ENCODE measurements at places on chromosomes 11 and 22.
A peak's percentile ranks its signal among the peaks of the same experiment; 100 is the strongest.

DNA sequence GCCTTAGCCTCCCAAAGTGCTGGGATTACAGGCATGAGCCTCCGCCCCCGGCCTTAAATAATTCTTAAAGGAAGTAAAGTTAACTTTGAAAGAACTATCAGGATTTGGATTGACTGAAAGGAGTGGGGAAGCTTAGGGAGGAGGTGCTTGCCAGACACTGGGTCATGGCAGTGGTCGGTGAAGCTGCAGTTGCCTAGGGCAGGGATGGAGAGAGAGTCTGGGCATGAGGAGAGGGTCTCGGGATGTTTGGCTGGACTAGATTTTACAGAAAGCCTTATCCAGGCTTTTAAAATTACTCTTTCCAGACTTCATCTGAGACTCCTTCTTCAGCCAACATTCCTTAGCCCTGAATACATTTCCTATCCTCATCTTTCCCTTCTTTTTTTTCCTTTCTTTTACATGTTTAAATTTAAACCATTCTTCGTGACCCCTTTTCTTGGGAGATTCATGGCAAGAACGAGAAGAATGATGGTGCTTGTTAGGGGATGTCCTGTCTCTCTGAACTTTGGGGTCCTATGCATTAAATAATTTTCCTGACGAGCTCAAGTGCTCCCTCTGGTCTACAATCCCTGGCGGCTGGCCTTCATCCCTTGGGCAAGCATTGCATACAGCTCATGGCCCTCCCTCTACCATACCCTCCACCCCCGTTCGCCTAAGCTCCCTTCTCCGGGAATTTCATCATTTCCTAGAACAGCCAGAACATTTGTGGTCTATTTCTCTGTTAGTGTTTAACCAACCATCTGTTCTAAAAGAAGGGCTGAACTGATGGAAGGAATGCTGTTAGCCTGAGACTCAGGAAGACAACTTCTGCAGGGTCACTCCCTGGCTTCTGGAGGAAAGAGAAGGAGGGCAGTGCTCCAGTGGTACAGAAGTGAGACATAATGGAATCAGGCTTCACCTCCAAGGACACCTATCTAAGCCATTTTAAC, at the start of gene NNMT:
Gene NNMT (plus strand): TSS at position 724 of the 929 bp plus-strand sequence. CDS start 158 bp downstream, at position 882.
- no peak for DNase-seq

- DNase-seq, result no peak
Observed at GRCh38 chr11:117882311-117882905, 6.0 kb upstream of the FXYD6 start.

GRCh38 chr11:21634491-21634890, 558.4 kb upstream of the ANO5 start:
- no peak for DNase-seq

- DNase-seq, result no peak
Observed at GRCh38 chr22:29798801-29799200, 31.6 kb downstream of the UQCR10 start.

- DNase-seq, result no peak
Observed at GRCh38 chr22:19402642-19403191, 28.8 kb downstream of the HIRA start.

GRCh38 chr22:43006016-43006505, 8.9 kb downstream of the PACSIN2 start:
- no peak for DNase-seq

DNA sequence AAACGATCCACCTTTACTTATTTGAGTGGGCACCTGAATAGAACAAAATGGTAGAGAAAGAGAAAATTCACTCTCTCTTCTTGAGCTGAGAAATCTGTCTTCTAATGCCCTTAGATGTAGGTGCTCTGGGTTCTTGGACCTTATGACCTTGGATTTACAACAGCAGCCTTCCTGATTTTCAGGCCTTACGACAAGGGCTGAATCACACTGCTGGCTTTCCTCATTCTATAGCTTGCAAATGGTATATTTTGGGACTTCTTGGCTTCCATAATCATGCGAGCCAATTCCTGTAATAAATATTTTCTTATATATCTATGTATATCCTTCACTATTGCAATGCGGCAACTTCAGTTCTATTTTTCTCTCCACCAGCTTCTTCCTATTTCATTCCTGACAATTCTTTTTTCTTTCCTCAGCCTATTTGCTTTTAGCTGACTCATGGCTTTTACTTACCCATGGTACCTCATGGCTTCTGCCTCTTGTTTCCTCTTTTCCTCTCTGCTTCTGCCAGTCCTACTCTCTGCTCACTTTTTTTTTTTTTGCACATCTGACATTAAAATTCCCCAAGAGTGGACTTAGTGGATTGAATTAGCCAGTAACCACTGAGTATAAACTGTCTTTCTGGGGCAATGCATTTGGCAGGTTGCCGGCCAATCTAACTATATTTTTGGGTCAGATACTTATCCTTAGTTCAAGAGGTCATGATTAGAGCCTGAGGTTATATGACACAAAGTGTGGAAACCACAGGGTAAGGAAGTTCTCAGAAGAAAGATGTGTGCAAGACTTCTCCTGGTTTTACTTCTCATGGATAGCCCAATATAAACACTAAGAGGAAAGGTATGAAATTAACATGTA, 359.5 kb downstream of the TMEM135 start:
- DNase-seq, result no peak

GRCh38 chr11:105100206-105100605, 39.4 kb downstream of the CARD18 start:
- no peak for DNase-seq

DNA sequence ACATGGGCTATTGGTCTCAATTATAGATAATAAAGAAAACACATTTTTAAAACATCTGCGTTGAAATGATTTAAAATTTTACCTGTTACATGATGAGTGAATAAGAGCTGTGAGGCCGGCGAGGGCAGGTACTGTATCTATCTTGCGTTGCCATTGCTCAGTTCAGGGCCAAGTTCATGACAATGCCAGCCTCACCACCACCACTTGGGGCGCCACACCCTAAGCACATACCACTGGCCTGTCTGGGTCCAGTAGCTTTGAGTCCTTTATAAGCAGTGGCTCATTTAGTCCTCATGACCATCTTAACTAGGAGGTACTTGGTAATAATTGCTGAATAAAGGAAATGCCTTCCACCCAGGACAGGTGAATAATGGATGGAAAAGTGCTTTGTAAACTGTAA, 14.5 kb upstream of the MB start:
- peak; percentile 28 for DNase-seq

DNA sequence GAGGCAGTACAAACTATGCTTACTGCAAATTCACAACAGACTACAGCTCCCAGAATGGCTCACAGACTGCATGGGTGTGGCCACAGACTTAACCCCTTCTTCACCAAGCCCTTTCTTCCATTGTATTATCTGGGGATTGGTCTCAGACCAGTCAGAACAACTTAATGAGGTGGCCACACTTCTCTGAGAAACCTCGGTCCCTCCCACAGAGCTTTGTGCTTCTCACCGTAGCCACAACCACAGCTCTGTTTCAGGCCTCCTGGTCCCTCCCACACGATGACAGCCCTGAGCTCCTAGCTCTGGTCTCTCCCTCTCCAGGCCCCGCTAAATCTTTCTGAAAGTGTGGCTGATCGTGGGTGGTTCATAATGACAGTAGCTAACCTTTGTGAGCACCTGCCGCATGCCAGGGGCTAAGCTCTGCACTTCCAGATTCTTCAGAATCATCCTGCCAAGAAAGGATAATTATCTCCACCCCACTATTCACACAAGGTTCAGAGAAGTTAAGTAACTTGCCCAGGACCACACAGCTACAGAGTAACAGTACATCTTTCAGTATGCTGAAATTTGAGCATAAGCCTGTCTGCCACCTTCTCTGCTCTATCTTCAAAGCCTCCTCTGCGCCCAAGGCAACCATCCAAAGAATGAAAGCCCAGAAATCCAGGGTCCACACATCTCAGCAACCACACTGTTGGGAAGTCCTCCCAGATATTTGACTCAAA, 5.4 kb downstream of the PDE2A start:
- peak; percentile 39 for DNase-seq

DNA sequence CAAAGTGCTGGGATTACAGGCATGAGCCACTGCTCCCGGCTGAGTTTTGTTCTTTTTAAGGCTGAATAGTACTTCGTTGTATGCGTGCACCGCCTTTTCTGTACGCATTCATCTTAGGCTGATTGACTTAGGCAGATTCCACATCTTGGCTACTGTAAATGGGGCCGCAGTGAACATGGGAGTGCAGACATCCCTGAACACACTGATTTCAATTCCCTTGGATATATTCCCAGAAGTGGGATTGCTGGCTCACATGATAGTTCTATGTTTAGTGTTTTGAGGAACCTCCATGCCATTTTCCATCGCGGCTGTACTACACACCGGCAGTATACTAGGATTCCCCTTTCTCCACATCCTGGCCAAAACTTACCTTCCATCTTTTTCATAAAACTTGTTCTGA, 10.4 kb upstream of the ZNF74 start:
- no peak for DNase-seq

GRCh38 chr11:119832202-119832935, 103.4 kb upstream of the NECTIN1 start:
- no peak for DNase-seq

DNA sequence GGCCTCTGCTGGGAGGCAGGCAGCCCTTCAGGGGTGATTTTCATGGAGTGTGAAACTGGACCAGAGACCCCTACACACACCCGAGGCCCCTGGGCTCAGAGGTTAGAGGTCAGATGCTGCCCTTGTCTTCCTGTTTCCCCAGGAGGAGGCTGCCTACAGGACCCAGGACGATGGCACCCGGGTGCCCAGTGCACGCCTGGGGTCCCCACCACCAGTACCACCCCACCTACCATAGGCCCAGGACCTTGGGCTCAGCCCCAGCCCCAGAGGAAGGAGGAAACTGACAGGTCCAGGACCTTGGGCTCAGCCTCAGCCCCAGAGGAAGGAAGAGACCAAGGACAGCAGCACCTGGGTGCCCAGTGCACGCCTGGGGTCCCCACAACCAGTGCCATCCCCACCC, 79.2 kb downstream of the BRD1 start:
- DNase-seq, result no peak

DNA sequence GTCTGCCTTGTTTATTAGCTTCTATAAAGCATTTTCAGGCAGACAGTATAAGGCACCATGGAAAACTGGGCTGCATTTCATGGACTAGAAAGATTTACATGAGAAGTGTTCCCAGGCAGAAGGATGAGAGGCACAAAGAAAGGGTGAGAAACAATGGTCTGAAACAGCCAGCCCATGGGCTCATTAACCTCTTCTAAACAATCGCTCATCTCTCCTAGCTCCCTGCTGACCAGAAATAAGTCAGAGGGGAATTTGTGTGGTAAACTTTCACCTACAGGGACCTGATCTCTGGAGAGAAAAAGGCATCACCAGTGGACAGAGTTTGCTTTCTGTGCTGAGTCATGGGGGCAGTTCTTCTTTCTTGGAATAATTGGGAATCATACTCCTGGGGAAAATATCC, 51.8 kb upstream of the KIRREL3 start:
- DNase-seq, result no peak

GRCh38 chr22:26552466-26552865, 37.5 kb downstream of the TPST2 start:
- no peak for DNase-seq

GRCh38 chr22:44711690-44712555, 9.9 kb downstream of the PRR5 start:
- no peak for DNase-seq

GRCh38 chr11:34977089-34977912, 60.9 kb downstream of the PDHX start:
- DNase-seq, result peak; percentile 82

GRCh38 chr11:93498641-93499040, 44.5 kb downstream of the SMCO4 start:
- DNase-seq, result peak; percentile 5

- DNase-seq, result no peak
Observed at GRCh38 chr11:68658097-68658496, 26.2 kb upstream of the GAL start.

- DNase-seq, result no peak
Observed at GRCh38 chr11:1831338-1832210, 3.2 kb upstream of the SYT8 start.

GRCh38 chr11:73520353-73521061, 77.4 kb downstream of the FAM168A start:
- DNase-seq, result peak; percentile 31

DNA sequence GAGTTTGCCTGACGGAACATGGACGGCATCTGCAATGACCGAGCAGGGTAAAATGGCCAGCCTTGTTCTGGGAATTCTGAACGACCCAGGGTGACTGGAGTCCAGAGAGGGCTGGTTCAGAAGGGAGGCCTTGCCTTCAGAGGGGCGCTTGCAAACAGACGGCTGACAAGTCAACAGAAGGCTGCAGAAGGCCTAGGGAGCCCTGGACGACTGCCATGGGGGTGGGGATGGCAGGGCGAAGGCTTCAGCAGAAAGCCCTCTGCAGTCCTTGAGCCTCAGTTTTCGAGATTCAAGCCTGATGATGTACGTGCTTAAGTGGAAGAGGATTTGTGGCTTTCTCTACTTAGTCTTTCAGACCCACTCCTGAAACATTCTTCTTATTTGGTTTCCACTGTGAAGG, 117.1 kb upstream of the TBCEL start:
- no peak for DNase-seq

GRCh38 chr11:131121426-131122333, 205.4 kb upstream of the SNX19 start:
- DNase-seq, result no peak

- DNase-seq, result no peak
Observed at GRCh38 chr11:30478923-30479322, 107.2 kb downstream of the MPPED2 start.

DNA sequence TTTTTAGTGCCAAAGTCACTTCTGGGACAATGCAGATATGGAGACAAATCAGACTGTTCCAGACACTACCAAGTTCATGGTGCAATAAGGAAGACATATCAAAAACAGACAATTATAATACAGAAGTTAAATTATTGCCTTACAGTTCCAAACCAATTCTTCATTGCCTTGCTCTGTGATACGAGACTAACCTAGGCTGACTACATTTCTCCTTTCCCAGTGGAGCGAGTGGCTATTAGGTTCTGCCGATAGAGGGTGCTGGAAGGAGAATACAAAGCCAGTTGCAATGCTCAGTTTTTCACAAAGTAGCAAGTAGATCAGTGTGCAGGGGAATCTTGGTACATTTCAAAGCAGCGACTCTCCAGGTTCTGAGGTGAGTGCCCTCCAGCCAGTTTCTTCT, 67.8 kb downstream of the FAM168A start:
- no peak for DNase-seq

- peak; percentile 42 for DNase-seq
Observed at GRCh38 chr11:71282581-71283351, 30.4 kb upstream of the SHANK2 start.

GRCh38 chr22:31085493-31085824, 4.3 kb downstream of the SMTN start:
- DNase-seq, result peak; percentile 96

- no peak for DNase-seq
Observed at GRCh38 chr11:22656130-22656529, 10.3 kb upstream of the GAS2 start.

- DNase-seq, result no peak
Observed at GRCh38 chr11:119298726-119299125, 18.2 kb downstream of the MCAM start.

GRCh38 chr11:124899383-124900145, 1.9 kb upstream of the ROBO4 start:
- DNase-seq, result no peak

Data from COLO829 (cell line).